ENCODE measurements at places on chromosomes 4 and X.

DNA sequence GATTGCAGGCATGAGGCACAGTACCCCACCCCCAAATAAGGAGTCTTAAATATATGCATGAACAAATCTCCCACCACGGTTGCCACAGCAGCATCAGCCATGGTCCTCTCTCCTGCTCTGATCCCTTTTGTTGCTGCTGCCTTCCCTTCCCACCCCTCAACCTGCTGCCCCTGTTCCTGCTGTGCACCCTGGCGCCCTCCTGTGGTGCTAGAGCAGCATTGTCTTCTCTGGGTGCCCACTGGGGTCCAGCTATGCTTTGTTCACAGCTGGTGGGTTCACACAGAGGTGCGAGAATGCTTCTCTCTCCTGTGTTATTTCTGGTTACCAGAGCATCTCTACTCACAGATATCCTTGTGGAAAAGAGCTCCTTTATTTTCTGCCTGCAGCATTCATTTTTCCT lies 116.2 kb downstream of the GATB start:
- DNase-seq: no peak

GRCh38 chrX:6678313-6678712 lies 143.4 kb upstream of the VCX3A start:
- no peak for DNase-seq

DNA sequence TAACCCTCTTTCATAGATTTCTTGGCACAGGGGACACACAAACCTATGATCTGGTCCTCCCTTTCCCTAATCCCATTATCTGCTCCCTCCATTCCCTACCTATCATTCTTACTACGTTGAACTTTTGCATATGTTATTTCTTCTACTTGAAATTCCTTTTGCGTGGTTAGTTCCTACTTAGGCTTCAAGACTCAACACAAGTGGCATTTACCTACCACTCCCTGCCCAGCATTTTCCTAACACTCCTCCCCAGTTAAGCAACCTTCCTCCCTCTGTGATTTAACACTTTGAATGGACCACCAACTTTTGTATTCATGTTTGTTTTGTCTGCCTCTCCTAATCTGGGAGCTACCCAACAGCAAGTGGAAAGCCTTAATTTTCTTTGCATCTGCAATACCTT lies 1113.7 kb downstream of the STIM2 start:
- no peak for DNase-seq

- no peak for DNase-seq
These were observed 49.1 kb downstream of the ABLIM2 start for GRCh38 chr4:8109406-8110065.

DNA sequence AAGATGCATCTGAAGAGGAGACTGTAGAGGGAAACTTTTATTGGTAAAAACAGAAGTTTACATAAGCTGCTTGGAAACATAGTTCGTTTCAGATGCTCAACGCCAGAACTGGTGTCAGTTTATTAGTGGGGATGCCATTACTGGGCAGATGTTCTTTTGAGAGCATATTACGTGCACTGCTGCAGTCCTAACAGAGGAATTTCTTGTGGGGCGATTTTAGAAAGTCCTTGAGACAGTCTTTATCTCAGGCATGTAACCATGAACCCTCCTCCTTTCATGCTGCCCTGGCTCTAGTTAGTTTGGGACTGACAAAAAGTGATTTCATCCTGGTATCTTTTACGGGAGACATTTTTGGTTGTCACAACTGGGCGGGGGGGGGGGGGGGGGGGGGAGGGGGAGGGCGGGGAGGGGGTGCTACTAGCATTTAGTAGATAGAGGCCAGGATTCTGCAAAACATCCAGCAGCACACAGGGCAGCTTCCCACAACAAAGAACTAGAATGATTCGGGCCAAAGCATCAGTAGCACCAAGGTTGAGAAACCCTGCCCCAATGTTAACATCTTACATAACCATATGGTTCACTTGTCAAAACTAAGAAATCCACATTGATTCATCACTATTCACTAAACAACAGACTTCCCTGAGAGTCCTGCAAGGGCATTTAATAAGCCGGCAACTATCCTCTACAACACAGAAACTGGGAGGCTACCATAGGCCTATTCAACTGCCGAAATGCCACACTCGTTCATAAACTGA lies 118.6 kb upstream of the FTHL17 start:
- DNase-seq: no peak

DNA sequence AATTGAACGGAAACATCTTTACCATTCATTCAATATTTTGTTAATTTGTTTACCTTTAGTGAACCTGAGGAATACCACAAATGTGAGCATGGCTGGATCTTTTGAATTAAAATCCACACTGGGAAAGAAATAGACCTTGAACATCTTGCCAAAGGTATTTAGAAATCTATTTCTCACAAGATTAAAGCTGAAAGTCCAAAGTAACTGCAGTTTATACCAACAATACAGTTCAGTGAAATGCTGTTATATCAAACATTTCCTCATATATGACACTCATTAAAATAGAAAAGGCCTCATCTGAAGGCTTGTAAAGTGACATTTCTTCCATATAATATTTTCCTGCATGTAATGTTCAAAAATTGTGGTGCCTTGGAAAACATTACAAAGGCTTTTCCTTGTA lies 166.5 kb upstream of the HAND2 start:
- DNase-seq: no peak

DNA sequence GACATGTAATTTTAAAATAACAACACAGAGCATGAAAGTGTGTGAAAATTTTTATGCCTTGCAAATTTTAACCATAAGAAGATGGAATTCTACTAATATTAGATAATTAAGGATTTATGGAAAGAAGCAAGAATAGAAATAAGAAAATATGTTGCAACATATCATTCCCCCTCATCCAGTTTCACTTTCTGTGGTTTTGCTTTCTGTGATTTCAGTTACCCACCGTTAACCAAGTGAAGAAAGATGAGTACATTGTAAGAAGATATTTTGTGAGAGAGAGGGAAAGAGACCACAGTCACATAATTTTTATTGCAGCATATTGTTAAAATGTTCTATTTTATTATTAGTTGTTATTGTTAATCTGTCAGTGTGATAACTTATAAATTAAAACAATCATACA lies 77.9 kb downstream of the ADAM29 start:
- no peak for DNase-seq

GRCh38 chr4:21900211-21900610 lies 48.4 kb downstream of the KCNIP4 start:
- DNase-seq: no peak

Data from nucleus accumbens (tissue), 56 donors.